ENCODE measurements at places on chromosomes 12 and 14.

- DNase-seq = no peak
Measured at GRCh38 chr12:112820796-112821195, 29.2 kb downstream of the RPH3A start.

DNA sequence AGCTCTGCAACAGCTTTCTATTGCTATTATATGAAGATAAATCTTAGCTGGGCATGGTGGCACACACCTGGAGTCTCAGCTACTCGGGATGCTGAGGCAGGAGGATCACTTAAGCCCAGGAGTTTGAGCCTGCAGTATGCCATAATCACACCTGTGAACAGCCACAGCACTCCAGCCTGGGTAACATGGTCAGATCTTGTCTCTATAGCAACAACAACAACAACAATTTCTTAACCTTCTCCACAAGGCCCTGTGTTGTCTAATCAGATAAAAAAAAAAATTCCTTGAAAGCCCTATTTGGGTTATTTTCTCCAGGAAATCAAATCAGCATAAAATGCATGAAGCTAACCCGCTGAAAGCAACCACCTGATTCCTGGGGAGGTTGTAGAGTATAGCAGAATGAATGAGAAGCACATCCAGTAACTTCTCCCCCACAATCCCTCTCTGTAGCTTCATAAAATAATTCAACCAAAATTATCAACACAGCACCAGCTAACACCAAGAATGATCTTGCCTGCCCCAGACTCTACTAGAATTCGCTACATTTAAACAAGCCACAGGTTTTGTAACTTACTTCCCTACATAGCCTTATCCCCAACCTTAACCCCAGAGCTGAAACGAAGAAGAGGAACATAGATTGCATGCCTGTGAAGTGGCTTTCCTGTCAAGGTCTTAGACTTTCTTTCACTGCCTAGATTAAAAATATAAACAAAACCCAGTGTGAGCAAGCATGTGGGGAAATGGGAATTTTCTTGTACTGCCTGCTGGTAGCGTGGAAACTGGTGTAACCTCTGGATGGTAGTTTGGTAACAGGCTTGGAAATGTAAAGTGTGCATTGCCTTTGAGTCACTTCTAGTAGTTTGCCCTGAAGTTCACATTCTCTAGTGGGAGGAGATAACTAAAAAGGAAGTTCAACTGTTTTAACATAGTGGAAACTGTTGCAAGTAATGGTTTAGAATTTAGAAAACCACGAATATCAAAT is 6.0 kb upstream of the STK38L start:
- no peak for DNase-seq

DNA sequence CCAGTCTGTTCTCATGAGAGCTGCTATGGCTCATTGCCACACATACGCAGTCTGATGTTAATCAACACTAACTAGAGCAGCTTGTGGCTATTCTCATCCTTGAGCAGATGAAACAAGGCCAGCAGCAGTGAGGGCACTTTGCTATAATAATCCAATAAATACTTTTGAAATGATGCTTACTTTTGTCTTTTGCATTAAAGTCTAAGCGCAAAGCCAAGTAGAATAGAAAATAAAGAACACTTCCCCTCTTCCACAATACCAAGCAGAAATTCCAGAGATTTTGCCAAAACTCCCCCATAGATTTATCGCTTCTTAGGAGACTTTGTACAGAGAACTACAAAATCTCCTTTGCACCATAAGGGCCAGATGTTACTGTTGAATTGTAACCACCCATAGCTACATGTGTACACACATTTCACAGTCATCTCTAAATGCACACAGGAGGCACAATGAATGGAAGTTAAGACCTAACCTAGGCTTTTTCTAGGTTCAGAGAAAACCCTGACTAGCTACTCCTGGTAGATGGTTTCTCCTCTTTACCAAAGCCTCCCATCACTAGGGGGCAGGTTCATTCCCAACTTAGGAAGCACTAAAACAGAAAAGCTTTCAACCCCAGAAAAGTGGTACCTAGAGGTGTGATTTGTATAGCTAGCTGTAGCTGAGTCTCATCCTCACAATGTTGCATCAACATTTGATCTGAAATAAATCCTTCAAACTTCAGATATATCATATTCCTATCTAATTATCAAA is 119.3 kb downstream of the HMGA2 start:
- no peak for DNase-seq

- no peak for DNase-seq
Measured at GRCh38 chr12:29245246-29245645, 96.2 kb downstream of the FAR2 start.

GRCh38 chr14:84533791-84534190 is 996.2 kb upstream of the FLRT2 start:
- DNase-seq = no peak

DNA sequence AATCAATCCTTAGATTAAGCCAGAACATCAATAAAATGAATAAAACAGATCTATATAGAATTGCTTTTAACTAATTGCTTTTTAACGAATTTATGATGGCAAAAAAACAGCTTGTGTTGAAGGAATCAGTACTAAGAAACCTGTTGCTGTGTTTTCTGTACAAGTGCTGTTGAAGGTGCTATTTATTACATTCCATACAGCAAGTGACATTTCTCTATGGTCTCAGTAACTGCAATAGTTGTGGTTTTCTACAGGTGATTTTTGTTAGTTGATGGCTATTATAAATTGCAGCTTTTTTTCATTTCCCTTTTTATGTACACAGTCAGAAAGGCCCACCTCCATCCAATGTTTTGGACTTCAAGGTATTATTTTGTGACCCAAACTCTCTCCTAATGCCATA is 56.6 kb downstream of the SLC2A13 start:
- no peak for DNase-seq

GRCh38 chr12:48001505-48002413 is 2.5 kb downstream of the COL2A1 start:
- no peak for DNase-seq

DNA sequence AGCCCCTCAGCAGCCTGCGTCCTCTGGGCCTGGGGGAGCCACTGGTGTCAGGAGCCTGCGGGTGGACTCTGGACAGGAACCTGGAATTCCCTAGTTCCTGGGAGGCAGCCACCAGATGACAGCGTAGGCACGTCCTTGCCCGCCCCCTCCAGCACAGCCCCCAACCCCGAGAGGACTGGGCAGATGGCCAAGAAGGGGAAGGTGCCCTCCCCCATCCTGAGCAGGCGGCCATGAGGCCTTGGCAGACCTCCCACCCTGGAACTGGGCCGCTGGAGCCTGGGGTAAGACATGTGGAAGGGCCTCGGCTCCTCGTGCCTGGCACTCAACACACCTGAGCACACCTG is 60.4 kb upstream of the FBRSL1 start:
- DNase-seq = no peak

- no peak for DNase-seq
Measured at GRCh38 chr12:118921761-118922160, 59.6 kb upstream of the SRRM4 start.

GRCh38 chr14:65281991-65282895 is 130.3 kb upstream of the FUT8 start:
- DNase-seq = no peak

GRCh38 chr12:49969651-49970429 is 2.9 kb upstream of the AQP6 start:
- DNase-seq = no peak

DNA sequence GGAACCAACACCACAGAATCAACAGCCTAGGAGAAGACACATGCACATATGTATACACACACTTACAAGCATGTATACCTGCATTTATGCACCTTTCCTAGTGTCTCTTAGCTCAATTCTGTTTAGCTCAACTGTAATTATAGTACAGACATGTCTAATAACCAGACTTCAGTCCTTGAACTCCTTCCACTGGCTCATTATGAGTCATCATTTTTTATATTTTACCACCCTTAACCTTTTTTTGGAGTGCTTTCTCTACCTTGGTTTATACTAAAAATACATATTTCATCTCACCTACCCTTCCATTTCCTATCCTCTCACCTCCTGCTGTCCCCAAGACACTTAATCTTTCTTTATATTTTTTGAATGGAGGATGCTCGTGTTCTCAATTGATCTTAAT is 110.4 kb downstream of the ARID2 start:
- no peak for DNase-seq

GRCh38 chr14:58677996-58678395 is 40.2 kb downstream of the DACT1 start:
- no peak for DNase-seq

DNA sequence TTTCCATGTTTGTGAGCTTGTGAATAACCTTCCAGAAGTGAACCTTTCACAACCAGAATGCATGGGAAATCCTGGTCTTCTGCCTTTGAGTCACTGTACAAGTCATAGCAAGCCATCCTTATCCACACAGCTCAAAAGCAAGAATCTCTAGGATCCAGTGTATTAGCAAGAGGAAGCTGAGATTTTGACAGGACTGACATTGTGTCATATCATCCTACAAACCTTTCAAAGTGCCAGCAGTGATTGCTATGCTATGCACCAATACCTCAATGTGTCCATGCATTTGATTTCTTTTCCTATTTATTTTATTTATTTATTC is 13.5 kb upstream of the NRDE2 start:
- DNase-seq = no peak

DNA sequence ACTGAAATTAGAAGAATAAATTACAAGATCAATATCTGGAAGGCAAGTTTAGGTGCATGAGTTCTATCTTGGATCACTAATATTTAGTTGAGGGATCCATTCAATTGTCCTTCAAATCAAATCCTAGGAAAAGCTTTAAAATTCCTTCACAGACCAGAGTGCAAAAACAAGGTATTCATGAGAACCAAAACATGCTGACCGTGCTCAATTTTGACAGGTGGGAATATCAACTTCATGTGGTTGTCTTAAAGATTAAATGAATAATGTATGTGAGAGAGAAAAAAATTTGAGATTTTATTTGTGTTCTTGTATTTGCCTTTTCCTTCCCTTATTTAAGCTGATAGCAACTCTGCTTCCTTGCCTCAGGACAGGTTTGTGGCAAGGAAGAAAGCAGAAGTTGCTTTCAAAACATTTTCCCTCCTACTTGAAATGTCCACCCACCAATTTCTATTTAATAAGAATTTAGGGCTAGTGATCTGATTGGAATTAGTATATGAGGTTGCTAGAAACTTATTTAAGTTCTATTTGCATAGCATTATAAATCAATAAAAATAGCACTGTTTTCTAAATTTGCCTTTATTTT is 4.9 kb upstream of the PPP1R12A start:
- DNase-seq = no peak

- DNase-seq = no peak
Measured at GRCh38 chr14:74697543-74697942, 15.3 kb downstream of the AREL1 start.

All from stimulated activated CD8-positive, alpha-beta memory T cell treated with anti-CD3 and anti-CD28 coated beads, Interleukin-15, amount 100 ng/mL, for 4 hours (primary cell).